Activated CD4-positive, alpha-beta T cell treated with anti-CD3 and anti-CD28 coated beads, Interleukin-2, amount 50 U/mL, for 4 hours (primary cell): ENCODE measurements at places on chromosomes 2 and 18.

- no peak for DNase-seq
These were observed 120.9 kb upstream of the CDH19 start for GRCh38 chr18:66724664-66725356.

GRCh38 chr2:72148003-72148836 is 558 bp upstream of the CYP26B1 start:
- DNase-seq: no peak

GRCh38 chr2:66573821-66574233 is 138.9 kb downstream of the MEIS1 start:
- no peak for DNase-seq

DNA sequence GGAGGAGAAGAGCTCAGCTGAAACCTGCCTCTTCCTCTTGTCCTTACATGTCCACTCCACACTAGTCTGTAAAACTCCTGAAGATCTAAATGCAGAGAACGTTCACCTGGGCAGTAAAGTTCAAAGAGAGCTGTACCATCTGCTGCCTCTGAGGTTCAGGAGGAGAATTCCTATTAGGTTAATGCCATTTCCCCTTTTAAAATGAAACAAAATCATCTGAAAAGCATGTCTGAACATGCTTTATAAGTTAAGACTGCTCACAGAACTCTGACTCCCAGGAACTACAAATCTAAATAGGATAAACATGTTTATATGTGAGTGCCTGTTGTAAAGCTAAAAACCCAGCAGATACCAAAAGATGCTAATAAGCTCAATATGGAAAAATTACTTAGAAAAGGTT is 164.4 kb downstream of the AFF3 start:
- no peak for DNase-seq

GRCh38 chr2:30232801-30233130 is 1.4 kb downstream of the LBH start:
- DNase-seq: no peak

DNA sequence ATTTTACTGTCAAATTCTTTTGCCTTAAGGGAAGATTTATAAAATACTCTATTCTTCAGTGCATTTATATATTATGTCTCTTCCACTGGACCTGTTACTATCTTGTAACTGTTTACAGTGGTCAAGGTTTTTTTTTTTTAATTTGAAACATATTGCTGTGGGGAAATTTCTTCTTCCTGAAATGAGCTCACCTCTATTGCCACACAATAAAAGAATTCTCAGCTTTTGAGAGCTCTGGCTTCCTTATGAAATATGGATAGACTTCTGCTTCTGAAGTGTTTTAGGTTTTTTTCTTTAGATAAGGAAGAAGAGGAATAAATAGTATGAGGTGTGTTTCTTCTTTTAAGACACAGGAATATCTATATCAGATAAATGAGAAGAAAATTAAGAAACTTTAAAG is 7.7 kb downstream of the VRK2 start:
- no peak for DNase-seq

DNA sequence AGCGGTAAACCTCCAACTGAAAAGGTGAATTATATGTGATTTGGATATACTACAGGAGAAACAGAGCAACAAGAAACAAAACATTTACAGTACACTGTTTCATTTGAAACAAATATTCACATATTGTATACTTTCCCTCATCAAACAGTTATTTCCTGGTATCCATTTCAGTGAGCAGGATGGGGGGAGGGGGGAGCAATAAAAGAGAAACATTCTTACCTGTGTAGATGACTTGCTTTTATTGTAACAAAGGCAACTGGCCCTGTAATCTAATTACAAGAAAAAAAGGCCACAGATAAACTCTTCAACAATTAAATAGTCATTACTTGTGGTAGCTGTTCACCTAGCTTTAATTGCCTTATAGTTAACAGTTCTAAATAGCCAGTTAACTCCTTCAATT is 3.9 kb upstream of the PPP1CB start:
- no peak for DNase-seq

DNA sequence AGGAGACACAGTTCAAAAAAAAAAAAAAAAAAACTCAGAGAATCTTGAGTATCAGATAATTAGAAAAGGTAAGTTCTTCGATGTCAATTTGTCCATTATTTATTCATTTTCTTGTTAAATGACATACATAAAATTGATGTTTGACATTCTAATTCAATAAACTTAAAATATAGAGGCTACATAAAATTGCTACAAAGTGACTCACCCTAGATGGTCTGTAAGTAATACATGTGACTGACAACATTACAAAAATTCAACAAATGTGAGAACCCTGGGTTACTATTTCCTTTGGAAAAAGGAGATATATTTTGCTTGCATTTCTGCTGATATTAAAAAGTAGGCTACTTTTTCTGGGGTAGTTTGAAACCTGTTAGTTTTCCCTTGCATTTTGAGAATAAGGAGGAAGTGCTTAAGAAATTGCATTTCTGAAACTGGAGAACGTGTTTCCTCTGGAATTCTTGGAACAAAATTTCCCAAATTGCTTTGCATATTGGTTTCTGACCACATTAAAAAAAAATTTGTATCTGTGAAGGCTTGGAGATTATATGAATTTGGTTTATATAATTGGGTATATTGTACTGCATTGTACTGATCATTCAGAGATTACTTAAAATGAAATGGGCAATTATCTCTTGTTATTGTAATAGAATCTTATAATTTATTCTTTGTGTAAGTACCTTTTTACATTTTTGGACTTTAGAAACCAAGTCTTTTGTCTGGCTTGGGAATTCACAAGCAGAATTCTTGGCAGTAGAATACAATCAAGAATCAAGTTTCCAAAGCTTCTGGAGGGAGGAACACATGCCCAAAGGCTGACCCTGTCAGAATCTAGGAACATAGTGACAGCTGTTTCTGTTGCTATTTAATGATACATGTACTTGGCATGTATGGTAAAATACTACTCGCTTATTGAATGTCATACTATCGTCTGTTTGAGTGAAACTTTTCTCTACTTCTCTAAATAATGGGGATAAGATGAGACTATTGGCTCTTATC is 106.1 kb downstream of the DSEL start:
- DNase-seq: no peak

GRCh38 chr2:40317046-40317445 is 134.8 kb downstream of the SLC8A1 start:
- DNase-seq: no peak

- no peak for DNase-seq
These were observed 18.6 kb upstream of the UNC80 start for GRCh38 chr2:209753020-209753419.

- DNase-seq: no peak
These were observed 93.5 kb downstream of the TNS1 start for GRCh38 chr2:217909156-217909820.

DNA sequence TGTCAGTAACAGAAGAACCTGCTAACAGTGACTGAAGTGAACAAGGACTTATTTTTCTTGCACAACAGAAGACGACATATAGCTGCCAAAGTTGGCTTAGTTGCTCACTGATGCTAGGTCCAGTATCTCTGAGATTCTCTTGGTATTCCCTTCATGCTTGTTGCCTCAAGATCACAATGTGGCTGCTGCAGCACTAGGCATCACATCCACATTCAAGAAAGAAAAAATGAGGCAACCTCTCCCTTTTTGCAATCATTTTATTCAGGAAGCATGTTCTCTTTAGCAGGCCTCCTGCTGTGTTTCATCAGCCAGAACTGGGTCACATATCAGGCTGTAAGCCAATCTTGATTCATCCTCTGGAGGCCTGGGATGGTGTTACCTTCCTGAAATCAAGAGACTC is 11.7 kb upstream of the MAPK4 start:
- no peak for DNase-seq

GRCh38 chr2:170716851-170717598 is 1.9 kb downstream of the SP5 start:
- DNase-seq: no peak

DNA sequence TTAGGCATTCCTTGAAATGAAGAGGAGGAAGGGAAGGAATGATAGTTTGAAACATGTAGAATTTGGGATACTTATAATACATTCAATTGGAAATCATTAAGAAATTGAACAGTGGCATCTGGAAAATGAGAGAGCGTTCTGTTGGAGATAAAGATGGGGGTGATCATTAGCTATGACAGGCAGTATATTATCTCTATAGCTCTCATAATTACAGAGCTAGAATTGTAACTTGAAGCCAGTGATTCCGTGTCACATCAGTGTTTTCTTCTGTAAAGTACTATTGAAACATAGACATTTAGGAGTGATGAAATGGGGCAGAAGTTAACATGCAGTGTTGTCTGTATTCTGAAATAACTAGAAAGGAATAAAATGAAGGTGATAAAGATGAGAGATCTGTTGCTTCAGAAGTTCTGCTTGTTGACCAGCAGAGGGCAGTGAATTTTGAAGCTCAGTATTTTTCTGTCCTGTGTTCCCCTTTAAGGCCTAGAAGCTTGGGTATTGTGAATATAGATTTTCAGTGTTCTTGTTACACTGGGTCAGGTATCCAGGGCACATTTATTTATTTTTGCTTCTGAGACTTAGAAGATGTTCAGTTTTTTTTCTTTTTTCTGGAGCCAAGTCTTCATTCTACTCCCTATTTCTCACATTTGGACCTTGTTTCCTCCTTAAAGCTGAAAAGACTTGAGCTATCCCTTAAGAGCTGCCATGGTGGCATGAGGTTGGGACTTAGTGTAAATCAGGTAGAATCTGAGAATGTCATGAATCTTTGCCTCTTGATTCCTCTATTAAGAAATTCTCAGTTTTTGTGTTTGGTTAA is 157.4 kb downstream of the TAF4B start:
- DNase-seq: no peak

GRCh38 chr18:59086522-59086921 is 53.2 kb upstream of the SEC11C start:
- DNase-seq: no peak

DNA sequence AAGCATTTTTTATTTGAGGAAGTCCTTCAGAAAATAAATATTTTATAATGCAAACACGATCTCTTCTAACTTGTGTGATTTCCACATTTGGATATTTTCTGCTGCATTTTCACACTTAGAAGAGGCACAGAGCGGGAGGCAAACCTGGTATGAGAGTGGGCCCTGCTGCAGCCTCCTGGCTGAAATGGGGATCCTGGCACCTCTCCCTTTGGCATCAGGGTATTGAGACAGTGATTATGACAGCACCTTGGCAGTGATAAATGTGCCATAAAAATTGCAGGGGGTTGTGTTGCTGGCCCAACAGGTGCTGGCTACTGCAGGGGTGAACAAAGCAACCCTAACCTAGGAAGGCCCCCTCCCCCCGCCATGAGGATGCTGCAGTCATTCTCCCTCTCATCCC is 128.6 kb downstream of the TSN start:
- DNase-seq: no peak

DNA sequence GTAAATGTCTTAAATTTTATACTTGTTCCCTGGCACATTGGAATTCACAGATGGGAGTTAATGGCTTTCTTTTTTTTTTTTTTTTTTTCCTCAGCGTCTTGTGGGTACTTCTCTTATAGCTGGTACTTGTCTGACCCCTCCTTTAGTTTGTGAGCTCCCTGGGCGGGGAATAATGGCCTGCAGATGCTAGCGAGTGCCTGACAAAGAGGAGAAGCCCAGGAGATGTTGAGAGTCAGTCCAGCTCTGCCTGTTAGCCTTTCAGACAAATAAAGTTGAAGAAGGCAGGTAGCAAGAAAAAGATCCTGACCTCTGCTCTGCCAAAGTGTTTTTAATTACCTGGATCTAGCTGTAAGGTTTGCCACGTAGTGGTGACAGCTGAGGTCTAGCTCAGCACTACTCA is 6.6 kb downstream of the BCL2L11 start:
- no peak for DNase-seq

GRCh38 chr2:100137866-100138570 is 4.4 kb downstream of the AFF3 start:
- no peak for DNase-seq

GRCh38 chr2:102048465-102048864 is 56.7 kb downstream of the IL1R2 start:
- DNase-seq: no peak

- DNase-seq: no peak
These were observed 127.1 kb downstream of the AGPS start for GRCh38 chr2:177519534-177520115.

DNA sequence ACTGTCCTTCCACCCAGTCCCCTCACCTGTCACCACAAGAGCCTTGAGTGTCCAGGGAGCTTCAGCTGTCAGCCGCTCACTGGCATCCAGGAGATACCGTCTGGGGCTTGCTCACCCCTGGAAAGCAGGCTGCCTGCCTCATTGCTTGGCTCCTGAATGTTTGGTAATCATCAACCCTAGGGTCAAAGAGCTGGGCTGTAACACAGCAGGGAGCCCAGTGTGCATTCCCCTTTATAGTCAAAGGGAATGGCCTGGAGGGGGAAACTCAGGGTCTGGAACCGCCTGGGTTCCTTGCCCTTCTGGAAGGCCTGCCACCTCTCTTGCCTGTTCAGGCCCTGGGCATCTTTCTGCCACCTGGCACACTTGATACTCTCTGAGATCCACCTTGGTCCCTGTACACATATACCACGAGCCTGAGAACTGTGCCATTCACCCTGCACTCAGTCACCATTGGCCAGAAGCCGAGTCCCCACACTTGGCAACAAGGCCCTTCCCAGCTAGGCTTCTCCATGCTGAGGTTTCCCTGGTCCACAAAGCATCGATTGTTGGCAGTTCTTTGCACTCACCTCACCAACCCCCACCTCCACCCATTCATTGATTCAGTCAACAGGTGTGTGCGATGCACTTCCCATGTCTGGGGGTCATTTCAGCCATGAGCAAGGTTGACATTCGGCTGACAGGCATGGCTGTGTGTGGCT is 35.0 kb downstream of the TPRKB start:
- DNase-seq: no peak

GRCh38 chr2:33628031-33628827 is 29.1 kb upstream of the FAM98A start:
- no peak for DNase-seq

DNA sequence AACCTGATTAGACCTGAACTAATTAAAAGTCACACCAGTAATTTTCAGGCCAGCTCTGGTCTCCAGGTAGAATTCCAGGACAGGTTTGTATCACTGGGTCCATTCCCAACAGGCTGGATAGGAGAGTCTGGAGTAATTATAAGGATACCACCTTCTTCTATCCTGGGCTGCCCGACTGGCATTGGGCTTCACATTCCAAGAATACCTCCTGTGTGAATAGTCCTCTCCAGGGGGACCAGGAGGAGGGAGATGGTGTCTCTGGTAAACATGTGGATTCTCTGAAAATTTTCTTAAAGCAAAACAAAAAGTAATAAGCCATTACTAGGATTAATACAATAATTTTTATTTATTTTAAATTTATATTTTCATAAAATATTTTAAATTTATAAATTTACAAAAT is 17.3 kb downstream of the DUSP11 start:
- no peak for DNase-seq

GRCh38 chr2:192953116-192953515 is 758.4 kb upstream of the TMEFF2 start:
- no peak for DNase-seq

- DNase-seq: no peak
These were observed 214.1 kb upstream of the NABP1 start for GRCh38 chr2:191463790-191464189.
